Stimulated activated CD4-positive, alpha-beta T cell treated with anti-CD3 and anti-CD28 coated beads, Interleukin-1b, Interleukin-23, amount 100 ng/mL, for 1 hour (primary cell): ENCODE measurements at places on chromosomes 1 and 21.

DNA sequence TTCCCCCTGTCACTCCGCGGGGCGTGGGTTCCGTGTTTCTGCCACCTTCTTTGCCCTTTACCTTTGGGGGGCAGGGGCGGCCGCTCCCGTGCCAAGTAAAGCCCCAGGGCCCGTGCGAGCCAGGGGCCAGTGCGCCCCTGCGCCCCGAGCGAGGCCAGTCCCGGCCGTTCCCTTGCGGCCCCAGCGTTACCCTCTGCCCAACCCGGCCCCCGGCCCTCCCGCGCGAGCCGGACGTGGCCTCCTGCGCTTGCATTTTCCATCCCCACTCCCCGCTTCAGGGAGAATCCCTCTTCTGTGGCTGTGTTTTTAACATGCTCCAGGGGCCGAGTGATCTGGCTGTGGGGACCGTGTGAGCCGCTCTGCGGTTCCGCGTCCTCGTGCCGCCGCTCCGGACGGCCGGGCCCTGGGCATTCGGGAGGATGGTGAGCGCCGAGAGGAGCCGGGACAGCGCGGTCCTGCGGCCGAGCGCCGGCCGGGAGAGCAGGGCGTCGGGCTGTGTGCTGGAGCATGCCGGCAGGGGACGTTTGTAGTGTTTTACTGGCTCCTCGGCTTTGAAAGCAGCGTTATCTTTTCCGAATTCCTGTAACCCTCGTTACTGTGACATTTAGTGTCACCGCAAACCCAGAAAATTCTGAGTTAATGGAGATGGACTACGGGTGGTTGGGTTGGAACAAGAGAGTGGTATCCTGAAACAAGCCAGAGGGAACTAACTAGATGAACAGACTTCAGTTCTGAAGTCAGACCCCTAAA, 1.0 kb downstream of the GALNT2 start:
- DNase-seq = no peak

DNA sequence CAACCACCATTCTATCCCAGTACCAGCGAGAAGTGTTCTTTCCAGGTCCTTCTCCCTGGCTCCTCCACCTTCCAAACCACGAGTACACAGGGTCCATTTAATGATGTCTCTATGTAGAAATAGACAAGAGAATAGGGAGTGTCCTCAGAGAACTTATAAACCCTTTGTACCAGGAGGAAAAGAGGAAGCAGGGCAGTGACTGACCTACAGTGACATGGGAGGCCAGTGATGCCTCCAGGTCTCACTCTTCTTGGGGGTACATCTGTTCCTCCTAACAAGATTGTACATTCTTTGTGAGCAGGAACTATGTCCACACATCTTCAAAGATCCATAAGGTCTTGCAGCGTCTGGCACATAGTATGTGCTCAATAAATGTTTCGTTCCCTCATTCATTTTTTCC, 18.7 kb upstream of the FMOD start:
- DNase-seq = no peak

DNA sequence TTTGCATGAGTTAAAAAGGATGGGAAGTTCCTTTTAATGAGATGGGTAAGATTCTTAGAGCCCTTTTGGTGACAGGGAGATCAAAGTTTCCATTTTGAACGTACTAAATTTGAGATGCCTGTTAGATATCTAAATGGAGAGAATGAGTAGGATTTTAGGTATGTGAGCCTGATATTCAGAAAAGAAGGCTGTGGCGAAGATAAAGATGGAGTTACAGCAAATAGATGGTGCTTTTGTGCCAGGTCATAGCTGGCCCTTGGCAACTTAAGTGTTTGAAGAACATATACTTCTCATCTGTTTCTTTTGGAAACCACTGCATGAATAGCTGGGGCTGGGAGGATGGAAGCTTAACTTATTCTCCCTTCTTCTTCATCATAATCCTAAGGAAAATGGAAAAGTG, 282.5 kb downstream of the PTBP2 start:
- DNase-seq = no peak

DNA sequence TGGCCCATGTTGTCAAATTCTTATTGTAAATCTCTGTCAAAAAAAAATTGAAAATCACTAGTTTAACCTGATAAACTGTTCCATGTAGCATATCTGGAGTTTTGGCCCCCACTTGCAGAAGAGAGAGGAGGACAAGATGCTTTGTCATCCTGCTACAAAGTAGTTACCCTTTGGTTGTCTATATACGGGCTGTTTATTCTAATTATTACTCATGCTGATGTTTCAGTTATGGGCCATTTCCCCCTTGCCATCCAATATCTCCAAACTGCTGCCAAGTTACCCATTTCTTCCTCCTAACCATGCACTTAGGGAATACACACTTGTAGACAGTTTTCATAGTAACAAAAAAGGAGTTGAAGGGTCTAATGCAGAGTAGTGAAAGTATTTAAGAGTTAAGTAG, 22.6 kb downstream of the STX12 start:
- DNase-seq = no peak

DNA sequence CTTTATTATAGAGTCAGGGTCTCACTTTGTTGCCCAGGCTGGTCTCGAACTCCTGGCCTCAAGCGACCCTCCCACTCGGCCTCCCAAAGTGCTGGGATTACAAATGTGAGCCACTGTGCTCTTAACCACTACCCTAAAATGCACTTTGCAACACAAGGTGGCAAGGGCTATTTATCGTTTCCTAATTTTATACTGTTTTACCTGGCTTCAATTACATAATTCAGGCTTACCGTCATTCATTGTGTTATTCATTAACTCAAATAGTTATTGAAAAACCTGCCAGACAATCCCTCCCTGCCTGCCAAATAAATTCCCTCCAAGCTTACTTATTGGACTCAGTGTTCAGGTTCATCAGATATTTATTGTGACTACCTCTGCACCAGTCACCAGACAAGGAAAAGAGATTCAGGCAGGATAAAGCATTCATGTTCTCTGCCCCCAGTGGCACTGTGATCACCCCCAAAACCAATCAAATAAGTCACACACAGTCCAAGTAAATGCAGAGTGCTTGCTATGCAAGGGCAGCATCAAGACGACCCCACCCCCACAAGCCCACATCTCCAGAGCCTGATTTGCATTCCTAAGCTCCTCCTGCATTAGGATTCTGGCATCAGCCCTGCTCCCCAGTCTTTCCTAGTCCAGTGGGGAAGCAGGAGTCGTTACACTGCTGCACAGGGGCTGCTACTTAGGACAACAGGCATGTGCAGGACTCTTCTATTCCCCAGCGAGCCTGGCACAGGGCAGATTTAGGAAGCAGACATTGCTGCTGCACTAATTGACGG, 8.1 kb downstream of the PAQR7 start:
- no peak for DNase-seq

DNA sequence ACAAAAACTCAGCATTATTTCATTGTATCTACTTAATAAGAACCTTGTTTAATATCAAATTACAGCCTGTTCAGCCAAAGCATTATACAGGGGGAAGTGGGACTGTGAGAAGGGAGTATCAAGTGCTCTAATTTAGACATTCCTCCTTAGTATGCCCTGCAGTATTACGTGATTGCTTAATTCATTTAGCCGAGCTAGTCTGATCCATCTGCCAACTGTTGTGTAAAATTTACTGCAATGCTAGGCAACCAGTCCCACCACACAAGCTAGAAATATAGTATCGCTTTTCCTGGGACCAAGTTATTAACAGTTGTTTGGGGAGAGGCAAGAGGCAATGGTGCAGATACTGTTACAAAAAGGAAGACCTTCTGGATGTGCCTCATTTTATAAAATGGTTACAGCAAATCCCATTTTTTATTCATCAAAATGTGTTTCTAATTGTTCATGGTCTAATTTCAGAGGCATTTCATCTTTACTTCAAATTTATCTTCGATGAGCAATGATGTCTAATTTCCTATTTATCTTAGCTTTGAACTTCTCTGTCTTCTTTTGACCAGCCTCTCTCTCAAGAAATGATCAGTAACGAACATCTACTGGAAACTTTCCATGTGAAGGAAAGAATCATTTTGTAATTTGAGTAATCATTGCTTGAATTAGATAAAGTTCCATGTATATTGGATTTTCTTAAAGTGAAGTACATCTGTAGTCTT, 283.3 kb downstream of the DUSP10 start:
- no peak for DNase-seq

- no peak for DNase-seq
Measured at GRCh38 chr1:163768576-163768975, 446.8 kb downstream of the NUF2 start.

DNA sequence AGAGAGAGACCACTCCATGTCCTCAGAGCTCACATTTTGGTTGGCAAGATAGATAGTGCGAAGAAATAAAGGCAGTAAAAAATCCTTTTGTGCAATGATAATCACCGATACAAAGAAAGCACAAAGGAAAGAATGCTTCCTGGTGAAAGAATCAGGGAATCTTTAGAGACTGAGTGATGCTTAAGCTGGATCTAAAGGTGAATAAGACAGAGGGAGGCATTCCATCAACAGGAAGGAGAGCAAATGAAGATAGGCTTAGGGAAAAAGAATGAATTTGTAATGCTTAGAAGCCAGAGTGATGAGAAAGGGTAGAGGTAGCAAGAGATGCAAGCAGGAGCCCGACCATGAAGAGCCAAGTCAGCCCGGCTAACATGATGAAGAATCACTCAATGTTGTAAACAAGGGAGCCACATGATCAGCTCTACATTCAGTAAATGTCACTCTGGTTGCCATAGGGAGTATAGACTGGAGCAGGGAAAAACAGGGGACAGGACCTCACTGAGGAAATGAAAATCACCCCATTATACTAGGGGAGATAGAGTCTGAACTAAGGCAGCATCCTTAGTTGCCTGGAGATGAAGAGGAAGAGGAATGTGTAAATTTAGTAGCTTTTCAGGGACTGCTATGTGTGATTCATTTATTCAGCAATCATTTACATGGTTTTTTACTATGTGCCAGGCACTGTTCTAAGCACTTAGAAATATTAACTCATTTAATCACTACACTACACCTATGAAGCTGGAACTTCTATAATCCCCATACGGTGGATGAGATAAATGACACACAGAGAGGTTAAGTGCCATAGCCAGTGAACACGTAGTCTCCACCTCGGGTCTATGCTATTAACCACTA, 402.6 kb upstream of the NFIA start:
- no peak for DNase-seq

DNA sequence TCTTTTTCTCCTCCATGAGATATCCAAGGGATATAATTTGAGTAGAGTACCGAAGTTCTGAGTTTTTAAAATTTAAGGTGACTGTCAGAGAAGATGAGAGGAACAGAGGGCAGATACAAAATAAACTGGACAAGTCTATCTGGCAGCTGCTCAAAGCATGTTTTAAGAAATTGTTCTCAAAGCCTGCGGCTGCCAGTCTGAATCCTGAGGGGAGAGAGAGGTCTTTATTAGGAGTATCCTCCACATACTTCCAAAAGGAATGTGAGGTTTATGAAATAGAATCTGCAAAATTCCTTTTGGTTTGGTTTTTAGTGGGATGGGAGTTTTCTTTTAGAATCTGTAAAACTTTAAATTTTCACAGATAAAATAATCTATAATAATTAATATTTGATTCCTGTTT, 41.3 kb downstream of the TTC13 start:
- no peak for DNase-seq

GRCh38 chr1:51326839-51327238, 3.5 kb downstream of the TTC39A start:
- no peak for DNase-seq

GRCh38 chr1:33171977-33172813, 9.6 kb downstream of the TRIM62 start:
- DNase-seq = no peak

GRCh38 chr1:176950736-176951324, 213.7 kb downstream of the ASTN1 start:
- DNase-seq = no peak

DNA sequence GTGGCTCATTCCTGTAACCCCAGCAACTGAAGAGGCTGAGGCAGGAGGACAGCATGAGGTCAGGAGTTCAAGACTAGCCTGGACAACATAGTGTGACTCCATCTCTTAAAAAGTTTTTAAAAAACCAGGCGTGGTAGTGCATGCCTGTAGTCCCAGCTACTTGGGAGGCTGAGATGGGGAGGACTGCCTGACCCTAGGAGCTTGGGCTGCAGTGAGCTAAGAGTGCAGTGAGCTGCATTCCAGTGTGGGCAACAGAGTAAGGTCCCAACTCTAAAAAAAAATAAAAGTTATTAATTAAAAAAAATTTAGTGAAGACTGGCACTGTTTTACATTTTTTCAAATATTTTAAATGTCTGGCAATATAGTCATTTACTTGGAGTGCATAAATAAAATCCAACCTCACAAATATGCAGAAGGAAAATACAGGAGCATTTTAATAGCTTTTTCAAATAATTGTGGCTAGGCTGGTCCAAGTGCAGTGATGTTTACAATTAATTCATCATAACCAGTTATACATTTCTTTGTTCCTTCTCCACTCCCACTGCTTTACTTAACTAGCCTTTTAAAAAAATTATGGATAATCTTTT, 10.8 kb downstream of the ZBTB8OS start:
- no peak for DNase-seq

DNA sequence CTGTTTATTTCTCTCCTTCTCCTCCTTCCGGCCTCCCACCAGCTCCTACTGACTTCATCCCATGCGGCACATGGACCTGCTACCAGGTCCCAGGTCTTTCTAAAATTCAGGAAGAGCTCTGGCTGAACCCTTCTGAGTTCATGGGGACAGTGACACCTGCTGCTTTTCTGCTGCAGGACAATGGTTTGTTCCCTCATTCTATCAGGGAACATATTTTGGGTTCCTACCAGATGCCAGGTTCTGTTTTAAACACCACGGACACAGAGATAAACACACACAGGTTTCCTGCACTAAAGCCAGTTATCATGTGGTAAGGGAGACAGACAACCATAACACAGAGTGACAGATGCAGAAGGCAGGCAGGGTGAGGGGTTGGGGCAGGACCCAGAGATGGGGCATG, 114.0 kb upstream of the RAB4A start:
- DNase-seq = no peak

DNA sequence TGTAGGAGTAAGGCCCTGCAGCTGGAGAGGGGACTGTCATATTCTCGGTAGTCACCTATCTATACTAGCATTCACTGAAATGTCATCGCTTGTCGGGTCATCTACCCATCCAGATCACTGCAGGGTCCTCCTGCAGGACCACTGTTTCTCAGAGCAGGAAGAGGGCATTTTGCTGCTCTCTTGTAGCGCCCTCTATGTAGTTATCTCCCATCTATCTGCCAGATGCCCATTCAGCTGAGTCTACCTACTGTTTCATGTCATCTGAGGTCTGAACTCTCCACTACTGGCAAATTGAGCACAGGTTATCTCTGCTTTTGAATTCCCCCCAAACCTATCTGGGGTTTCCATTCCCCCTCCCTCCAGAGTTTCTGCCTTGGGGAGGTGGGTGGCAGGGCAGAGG, 258.2 kb upstream of the FOXD3 start:
- DNase-seq = no peak

DNA sequence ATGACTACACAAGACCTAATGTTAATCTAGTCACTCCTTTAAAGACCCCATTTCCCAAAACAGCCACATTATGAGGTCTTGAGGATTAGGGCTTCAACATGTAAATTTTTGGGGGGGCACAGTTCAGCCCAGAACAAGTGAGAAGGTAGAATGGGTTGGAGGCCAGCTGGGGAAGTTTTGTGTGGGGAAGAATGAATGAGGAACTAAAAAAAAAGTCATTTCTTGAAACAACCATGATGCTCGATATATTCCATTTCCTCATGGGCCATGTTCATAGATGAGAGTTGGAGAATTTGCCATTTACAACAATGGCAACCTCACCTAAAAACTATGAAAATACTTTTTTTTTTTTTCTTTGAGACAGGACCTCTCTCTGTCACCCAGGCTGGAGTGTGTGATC, 14.5 kb downstream of the NLRP3 start:
- no peak for DNase-seq
